Right atrium auricular region (tissue), 2 donors: ENCODE measurements at places on chromosomes 11 and 22.
A peak's percentile ranks its signal among the peaks of the same experiment; 100 is the strongest.

GRCh38 chr11:10488121-10488933 lies 33.3 kb downstream of the AMPD3 start:
- DNase-seq: peak; percentile 36

- no peak for DNase-seq
Measured at GRCh38 chr22:38027487-38027886, 29.7 kb upstream of the PICK1 start.

DNA sequence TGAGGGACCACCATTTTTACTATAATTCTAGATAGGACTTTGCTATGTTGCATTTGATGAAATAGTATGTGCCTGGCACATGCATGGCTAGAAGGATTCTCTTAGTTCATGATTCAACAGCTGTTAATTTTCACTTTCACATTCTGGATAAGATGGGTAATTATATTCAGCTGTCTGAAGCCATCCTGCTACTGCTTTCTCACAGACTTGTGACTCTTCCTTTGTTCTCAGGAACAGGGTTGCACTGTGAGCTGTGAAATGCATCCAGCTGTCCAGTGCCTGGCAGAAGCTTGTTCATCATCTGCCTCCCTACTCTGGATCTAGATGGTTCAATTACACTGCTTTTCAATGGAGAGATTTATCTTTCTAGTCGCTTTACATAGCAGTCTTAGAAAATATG lies 610.1 kb upstream of the ANO5 start:
- DNase-seq: no peak

DNA sequence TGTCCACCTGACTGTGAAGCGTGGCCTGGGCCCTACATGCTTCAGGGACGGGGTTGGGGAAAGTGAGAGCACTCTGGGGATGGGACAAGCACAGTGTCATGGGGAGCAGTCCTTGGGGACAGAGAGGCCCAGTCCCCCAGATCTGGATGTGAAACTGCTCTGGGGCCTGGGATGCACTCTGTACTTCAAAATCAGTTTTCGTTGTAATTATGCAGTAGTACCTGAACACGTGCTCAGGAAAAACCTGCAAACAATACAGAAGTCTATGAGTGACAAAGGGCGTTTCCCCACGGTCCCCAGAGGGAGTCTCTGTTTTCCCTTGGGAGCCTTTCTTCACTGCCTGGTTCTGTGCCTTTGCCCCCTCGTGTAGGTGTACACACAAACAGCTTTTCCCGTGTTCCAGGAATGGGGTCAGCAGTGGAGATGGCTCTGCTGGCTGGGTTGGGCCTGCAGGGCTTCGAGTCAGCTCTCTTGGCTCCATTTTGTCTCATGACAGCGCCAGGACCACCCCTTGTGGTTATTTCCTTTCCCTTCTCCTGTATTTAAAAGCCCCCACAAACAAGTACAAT lies 5.2 kb upstream of the TNFRSF13C start:
- DNase-seq: no peak

DNA sequence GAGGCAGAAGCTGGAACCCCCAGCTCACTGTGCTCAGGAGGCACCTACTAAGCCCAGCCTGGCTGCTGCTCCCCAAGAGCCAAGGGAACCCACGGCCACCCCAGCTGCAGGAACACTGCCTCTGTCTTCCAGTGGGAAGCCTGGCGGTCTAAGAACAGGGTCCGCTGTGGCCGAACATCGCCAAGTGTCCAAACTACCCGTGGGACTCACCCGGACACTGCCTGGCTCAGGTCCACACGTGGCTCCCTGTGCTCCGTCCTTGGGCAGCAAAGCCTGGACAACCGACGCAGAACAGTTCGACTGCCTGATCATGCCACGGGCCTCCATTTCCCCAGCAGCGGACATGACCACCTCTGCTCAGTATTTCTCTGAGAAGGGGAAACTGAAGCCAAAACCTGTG lies 747.0 kb downstream of the BRD1 start:
- no peak for DNase-seq

- DNase-seq: no peak
Measured at GRCh38 chr11:15476371-15476917, 361.7 kb downstream of the INSC start.

- DNase-seq: no peak
Measured at GRCh38 chr22:31278626-31279326, 13.5 kb downstream of the PIK3IP1 start.

- DNase-seq: no peak
Measured at GRCh38 chr22:26417406-26417805, 11.7 kb upstream of the ASPHD2 start.

DNA sequence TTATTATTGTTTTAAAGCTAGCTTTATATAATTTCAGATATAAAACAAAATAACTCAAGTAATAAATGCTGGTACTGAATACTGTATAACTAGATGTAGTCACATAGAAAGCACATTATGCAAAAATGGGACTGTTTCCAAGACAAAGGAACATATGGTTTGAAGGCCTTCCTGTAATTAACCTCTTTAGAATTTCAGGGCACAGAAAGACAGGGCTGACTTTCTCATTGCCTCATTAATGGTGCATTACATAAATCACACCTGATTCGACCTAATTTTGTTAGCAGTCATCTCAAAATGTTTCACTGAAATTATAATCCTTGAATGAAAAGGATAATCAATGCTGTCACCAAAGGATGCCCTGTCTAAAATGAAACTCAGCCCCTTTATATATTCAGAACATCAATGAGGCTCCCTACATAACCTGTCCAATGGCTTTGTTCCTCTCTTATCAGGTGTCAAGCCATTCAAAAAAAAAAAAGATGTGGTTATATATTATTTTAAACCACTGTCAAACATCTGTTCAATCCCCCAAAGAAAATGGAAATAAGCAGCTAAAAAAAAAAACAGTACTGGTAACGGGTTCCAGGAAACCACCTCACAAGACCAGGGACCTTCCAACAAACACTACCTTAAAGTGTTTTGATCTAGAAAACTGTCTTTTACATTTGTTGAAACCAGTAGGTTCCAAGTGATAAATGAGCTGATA lies 77.4 kb downstream of the FAM168A start:
- no peak for DNase-seq

DNA sequence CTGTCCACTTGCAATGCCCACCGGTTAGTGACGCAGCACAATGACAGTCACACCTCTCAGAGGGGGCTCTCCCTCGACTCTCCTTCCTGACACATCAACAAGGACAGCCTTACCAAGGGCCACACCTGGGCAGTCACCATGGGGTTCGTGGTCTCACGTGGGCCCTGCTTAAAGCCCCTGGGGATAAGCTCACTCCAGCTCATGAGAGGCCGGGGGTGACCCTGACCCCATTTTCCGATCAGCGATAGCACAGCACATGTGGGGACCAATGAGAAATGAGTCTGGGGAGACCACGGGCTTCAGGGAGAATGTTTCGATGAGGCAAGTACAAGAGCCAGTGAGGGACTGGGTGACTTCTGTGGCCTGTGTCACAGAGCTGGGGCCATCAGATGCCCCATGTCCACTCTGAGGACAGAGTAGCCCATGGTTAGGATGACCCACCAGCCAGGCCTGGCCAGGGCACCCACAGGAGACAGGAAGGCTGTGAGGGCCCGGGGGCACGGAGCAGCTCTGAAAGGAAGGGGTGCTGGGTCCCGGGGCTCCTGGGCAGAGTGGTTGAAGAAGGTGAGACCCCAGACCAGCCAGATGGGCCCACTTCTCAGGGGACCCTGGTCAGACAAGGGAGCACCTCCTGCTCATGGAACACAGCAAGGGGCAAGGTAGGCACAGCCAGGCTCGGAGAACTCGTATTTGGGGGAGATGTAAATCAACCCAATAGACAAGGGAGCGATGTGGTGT lies 128.8 kb downstream of the MED15 start:
- DNase-seq: no peak

DNA sequence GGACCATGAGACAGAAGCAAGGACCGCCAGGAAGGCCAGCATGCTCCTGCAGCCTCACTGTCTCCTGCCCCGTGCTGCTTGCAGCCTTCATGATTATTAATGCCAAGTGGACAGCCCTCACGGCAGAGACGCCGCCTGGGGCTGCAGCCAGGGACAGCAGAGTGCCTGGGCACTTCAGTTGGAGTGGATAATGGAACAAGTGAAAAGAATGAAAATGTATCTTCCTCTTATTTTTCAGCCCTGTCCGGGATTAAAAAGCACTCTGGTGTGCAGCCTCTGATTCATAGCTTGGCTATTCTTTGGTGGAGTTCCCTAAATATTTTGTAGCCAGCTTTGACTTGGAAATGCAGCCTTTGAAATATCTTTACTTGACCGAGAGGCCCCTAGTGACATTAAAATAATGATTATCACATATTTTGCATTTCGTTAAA lies 1404.2 kb downstream of the BRD1 start:
- no peak for DNase-seq

- no peak for DNase-seq
Measured at GRCh38 chr11:24900960-24901549, 404.2 kb downstream of the LUZP2 start.

GRCh38 chr22:40973144-40973543 lies 22.0 kb downstream of the RBX1 start:
- no peak for DNase-seq

- DNase-seq: no peak
Measured at GRCh38 chr11:97290464-97291041, 900.7 kb downstream of the JRKL start.

DNA sequence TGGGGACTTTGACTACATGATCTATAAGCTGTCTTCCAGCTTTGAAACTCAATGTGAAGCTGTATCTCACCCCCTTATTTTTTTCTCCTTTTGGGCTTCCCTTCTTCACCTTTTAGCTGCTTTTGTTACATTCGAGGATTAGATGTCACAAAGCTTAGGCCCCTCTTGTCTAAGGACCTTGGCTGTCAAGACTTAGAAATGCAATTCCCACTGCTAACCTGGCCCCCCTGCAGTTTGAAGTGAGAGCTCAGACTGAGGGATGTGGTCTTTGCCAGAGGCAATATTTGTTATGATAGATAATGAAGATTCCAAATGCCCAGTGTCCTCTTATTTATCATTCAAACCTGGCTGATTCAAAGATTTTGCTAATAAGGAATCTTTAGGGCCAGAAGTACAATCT lies 128.3 kb downstream of the ARL14EP start:
- DNase-seq: no peak

DNA sequence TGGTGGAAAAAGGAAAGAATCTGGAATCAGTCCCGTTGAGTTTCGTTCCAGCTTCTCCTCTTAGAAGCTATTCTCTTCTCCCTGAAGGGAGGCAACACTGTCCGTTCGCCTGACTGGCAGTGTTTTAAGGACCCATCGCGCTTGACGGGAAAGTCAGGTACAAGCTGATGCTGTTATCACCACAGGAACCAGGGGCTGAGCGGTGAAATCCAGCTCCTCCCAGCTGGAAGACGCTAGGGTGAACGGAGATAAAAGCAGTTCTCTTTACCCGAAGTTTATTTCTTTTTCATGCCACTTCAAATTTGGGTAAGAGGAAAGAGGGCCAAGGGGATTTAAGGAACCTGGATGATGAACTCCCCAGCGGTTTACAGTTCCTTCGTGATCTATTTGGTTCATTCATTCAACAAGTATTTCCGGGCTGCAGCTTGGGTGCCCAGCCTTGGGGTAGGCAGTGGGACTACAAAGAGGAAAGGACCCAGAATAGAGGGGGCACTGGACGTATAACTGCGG lies 551 bp upstream of the DEUP1 start:
- no peak for DNase-seq

- DNase-seq: no peak
Measured at GRCh38 chr11:128407962-128408361, 179.4 kb downstream of the ETS1 start.

GRCh38 chr11:74021998-74022397 lies 13.1 kb upstream of the UCP3 start:
- DNase-seq: no peak

DNA sequence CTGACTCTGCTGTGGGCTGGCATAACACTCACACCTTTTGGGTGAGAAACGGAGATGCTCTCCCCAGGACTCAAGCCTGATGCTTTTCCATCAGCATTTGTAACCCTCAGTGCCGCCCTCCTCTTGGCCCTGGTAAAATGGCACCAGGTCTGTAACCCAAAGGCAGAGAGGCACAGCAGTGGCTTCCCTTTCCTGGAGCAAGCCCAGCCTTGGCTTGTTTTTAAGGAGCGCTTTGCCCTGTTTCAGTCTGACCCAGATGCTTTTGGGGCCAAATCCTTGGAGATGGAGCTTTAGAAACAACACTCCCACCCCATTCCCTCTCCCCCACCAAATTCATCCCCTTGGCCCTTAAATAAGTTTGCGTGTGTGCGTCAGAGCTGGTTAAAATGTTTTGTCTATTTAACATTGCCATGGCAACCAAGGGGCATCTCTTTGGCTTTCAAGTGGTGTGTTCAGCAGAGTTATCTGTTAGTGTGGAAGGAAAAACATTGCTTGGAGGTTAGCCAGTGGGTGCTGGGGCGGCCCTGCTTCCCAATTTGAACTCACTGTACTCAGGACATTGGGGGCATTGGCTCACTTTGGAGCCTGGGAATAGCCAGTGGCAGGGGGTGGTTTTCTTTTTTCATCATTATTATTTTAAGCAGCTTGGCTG lies 134.1 kb downstream of the NAV2 start:
- no peak for DNase-seq

DNA sequence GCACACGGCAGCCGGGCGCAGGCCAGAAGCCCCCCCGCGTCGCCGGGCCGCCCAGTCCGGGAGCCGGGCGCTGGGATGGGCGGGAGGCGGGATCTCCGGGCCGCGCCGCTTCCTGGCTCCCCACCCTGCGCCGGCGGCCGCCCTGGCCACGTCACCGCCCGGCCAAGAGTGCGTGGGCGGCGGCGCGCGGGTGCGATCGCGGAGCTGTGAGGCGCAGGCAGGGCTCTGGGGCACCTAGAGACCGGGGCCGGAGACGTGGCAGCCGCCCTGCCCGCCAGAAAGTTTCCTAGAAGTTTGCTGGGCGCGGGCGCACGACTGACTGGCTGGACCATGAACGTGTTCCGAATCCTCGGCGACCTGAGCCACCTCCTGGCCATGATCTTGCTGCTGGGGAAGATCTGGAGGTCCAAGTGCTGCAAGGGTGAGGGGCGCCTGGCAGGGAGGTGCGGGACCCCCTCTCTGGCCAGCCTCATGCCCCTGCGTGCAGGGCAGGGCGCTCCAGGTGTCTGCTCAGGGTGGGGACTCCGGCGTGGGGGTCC lies at the start of gene KDELR3:
Gene KDELR3 (plus strand): TSS at position 193 of the 539 bp plus-strand sequence. CDS start 138 bp downstream, at position 331.
- no peak for DNase-seq

- DNase-seq: no peak
Measured at GRCh38 chr11:122634501-122634900, 21.0 kb upstream of the UBASH3B start.

- no peak for DNase-seq
Measured at GRCh38 chr11:111452146-111452545, 60.0 kb downstream of the BTG4 start.

DNA sequence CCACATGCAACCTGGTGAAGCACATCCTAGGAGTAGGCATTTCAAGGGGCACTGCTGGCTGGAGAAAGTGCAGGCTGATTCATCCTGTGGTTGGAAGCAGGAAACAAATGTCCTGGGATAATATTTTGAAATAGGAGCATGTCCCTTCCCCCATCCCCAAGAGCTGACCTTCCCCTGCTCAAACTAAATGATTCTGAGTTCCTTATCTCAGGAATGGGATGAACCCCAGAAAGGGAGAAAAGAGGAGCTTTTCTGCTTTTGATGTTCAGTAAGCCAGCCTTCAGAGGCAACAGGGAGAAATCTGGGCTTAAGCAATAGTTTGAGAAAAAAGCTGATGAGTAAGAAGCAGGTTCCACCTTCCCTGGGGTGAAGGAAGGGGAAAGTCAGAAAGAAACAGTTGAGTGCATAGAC lies 19.5 kb upstream of the SPON1 start:
- DNase-seq: no peak

- DNase-seq: no peak
Measured at GRCh38 chr11:69293087-69293486, 868 bp upstream of the MYEOV start.
